ENCODE measurements at places on chromosomes 11 and 22. TPM values are rescaled to one million over a fixed set of nuclear protein-coding genes. Genes with fewer than 3 reads are reported as not detected.

BTBD18 gene
- not detected for total RNA-seq

APOBEC3B gene
- 6.5 TPM for total RNA-seq

PPME1 gene
- total RNA-seq: 38.6 TPM

OOSP1 gene
- total RNA-seq: not detected

SULT4A1 gene
- total RNA-seq: 6.3 TPM

RHBDD3 gene
- 76.3 TPM for total RNA-seq

MDK gene
- 672 TPM for total RNA-seq

CASP5 gene
- total RNA-seq: not detected

OR52A1 gene
- 8.2 TPM for total RNA-seq

FAR1 gene
- 50.6 TPM for total RNA-seq

MRGPRX2 gene
- not detected for total RNA-seq

RTN4R gene
- 28.3 TPM for total RNA-seq

All from H7 (cell line).